ENCODE measurements at places on chromosomes 1 and 21.

GRCh38 chr1:225580238-225581099 is 72.5 kb downstream of the ENAH start:
- DNase-seq = peak; percentile 99

DNA sequence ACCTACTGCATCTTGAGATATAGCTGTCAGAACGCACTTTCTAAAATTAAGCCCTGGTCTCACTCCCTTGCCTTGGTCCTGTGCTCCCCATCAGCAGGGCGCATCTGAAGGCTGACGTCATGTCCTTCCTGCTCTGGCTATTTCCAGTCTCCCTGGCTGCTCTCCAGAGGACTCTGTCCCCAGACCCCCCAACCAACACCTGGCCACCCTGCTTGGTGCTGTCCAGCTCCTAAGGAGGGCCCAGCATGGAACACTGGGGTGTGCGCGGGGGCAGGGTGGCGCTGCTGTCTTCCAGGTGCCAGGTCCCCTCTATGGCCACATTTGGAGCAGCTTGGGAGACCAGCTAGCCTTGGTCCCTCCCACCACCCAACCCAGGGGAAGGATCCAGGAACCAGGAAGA is 8.3 kb downstream of the TNNT2 start:
- no peak for DNase-seq

GRCh38 chr1:25671929-25672328 is 55.3 kb downstream of the MAN1C1 start:
- no peak for DNase-seq

DNA sequence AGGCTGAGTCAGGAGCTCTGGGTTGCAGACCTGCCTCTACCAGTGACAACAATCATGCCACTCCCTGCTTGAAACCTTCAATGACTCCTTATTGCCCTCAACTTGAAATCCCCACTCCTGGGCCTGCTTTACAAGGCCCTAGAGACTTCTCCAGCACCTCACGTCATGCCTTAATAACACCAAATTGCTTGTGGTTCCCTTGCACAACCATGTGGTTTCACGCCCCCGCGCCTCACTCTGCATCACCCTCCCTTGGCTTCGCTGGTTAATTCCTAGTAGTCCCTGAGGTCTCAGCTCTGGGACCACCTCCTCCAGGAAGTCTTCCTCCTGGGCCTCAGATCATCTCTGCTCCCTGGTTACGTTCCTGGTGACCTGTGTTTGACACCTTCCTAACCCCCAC is 33.0 kb downstream of the EPHA2 start:
- no peak for DNase-seq

- DNase-seq = no peak
Measured at GRCh38 chr21:45630876-45631275, 12.6 kb upstream of the PCBP3 start.

DNA sequence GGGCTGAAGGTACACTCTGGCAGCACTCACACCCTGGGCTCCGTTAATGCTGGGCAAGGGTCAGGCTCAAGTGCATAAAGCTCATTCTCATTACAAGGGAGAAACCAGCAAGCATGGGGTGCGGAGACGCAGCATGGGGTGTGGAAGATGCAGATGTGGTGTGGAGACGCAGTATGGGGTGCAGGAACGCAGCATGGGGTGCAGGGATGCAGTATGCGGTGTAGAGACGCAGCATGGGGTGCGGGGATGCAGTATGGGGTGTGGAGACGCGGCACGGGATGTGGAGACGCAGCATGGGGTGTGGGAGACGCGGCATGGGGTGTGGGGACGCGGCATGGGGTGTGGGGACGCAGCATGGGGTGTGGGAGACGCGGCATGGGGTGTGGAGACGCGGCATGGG is 390.7 kb downstream of the NPHP4 start:
- DNase-seq = no peak

GRCh38 chr1:37561133-37562132 is 4.7 kb downstream of the DNALI1 start:
- DNase-seq = peak; percentile 62

- no peak for DNase-seq
Measured at GRCh38 chr21:34022627-34023335, 50.6 kb upstream of the MRPS6 start.

DNA sequence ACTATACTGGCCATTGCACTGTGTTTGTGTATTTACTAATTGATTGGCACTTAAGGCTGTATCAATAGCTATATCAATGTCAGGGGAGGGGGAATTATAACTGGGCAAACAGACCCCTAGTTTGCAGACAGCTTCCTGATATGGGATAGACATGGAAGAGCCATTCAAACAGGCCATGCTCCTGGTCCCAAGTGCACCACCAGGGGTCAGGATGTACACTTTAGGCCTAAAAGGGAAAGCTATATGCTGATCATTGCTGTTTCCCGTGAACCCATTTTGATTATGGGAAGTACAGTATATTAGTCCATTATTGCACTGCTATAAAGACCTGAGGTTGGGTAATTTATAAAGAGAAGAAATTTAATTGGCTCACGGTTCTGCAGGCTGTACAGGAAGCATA is 124.9 kb upstream of the BACE2 start:
- peak; percentile 7 for DNase-seq

DNA sequence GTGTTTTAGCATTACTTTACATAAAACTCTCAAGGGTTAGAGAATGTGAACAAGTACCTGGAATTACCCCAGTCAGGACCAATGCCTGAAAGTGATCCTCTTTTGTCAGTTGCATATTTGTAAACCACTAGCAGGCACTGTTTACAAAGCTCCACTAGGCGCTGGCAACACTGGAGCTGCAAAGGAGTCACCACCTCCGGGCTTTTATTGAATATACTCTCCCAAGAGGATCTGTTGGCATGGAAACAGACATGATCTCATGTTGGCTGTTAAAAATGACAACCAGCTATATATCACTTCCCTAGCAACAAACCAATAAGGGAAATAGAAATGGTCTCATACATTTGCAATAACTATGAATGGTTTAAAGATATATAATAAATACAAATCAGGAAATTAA is 116.0 kb downstream of the TTLL7 start:
- peak; percentile 42 for DNase-seq

- DNase-seq = no peak
Measured at GRCh38 chr1:224180783-224181452, 2.1 kb upstream of the DEGS1 start.

Measured in NCI-H82 (cell line).